Lower lobe of right lung (tissue), 2 donors: ENCODE measurements at places on chromosomes 5 and 9.
A peak's percentile ranks its signal among the peaks of the same experiment; 100 is the strongest.

DNA sequence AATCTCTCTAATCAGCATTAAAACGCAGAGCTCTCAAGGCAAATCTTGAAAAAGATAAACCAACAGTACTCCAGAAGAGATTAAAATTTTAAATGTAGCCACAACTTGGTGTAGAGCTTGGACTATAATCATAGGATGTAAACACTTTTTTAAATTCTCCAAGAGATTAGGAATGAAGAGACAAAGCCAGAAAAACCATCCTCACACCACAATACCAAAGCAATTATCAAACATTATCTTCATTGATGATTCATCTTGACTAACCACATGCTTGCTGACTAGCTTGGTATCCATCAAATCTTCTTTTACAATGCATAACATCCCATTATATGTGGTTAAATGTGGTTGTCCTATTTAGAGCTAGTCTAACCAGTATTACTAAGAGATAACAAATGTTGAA is 815.1 kb downstream of the TLE1 start:
- no peak for DNase-seq

DNA sequence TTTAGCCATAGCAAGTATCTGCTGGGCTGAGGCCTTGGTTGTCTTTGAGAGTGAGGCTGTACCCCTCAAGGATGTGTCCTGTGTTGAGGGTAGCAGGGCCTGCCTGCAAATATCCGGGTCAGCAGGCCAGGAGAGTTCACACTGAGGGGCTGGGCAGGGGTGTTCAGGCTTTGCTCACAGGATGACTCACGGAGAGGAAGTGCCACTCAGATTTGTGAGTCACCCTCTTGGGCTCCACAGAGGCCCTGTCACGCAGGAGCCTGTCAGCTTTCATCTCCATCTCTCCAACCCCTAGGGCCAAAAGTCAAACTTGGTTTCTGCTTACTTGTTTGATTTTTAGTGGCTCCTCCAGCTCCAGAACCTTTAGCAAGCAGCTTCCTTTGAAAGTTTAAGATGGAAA is 211.5 kb downstream of the SEC61B start:
- peak; percentile 68 for DNase-seq

DNA sequence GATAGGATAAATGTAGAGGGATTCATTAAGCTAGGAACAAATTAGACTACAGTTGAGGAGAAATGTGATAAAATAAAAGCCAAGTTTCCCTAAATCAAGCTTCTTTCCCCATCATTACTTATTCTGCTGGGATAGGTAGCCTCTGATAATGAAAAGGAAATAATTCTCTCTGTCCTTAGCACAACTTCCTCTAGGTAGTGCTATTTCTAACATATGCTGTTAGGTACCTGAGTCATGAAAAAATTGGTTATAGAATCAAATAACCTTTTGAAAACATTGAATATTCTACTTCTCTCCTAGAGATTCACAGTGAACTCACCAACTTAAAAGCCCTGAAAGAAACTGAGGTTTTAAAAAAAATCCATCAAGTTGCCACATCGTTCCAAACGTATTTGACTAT is 1793.1 kb downstream of the EFNA5 start:
- DNase-seq = no peak

- no peak for DNase-seq
Observed at GRCh38 chr9:91415290-91415689, 8.3 kb downstream of the NFIL3 start.

DNA sequence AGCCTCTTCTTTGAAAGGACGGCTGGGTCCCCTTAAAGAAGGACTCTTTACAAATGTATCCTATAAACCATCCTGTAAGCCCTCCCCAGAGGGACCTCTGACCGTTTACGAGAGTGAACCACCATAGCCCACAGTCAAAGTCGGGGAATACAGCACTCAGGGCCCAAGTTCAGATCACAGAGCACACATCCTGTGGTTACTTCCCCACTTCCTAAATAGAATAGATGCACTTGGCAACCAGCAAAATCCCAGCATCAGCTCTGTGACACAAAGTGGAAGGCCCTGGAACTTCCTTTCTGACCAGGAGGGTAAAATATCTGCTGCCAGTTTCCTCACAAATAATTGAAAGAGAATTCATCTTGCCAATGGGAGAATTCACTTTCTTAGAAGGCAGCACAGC is 6.9 kb upstream of the IGFBPL1 start:
- DNase-seq = no peak

DNA sequence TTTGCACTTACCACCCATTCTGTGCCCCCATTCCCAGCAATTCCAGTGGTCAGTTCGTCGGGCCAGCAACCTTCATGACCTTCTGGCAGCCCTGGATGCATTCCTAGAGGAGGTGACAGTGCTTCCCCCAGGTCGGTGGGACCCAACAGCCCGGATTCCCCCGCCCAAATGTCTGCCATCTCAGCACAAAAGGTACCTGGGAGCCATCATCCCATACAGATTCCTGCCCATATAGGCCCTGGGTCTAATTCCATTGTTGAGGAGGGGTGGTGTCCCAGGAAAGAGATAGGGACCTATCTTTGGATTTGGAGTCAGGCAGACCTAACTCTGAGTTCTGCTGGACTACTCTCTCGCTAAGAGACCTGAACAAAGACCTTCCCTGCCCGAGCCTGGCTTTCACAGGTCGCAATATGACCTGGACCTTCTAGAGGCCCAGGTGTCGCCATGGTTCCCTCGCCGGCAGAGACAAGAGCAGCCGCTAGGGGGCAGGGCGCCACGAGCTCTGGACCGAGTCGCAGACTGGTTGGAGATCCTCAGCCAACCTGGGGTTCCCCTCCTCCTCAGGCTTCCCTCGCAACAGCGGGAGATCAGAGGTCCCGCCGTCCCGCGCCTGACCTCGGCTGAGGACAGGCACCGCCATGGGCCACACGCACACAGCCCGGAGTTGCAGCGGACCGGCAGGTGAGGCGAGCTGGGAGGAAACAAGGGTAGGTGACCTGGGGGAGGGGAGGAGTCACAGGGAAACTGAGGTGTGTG is 3.1 kb downstream of the SLC4A9 start:
- peak; percentile 90 for DNase-seq

- DNase-seq = no peak
Observed at GRCh38 chr5:159179529-159180305, 29.6 kb downstream of the RNF145 start.
